ENCODE measurements at places on chromosomes 16 and 17.

GRCh38 chr16:56513972-56514371 lies 5.9 kb downstream of the BBS2 start:
- DNase-seq: no peak

- DNase-seq: no peak
Observed at GRCh38 chr16:81096715-81097208, 567 bp upstream of the GCSH start.

DNA sequence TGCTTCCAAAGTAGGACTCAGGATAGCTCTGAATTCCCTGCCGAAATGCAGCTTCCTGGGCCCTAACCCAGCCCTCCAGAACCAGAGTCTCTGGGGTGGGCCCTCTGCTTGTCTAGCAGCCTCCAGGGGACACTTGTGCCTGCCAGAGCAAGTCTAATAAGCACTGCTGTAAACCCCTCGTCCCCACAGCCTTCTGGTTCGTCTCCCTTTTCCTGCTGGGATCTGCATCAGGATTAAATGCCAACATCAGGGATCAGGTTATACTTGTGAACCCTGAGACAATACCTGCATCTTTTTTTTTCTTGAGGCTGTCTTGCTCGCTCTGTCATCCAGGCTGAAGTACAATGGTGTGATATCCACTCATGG lies 282.0 kb downstream of the SEC14L1 start:
- DNase-seq: no peak

DNA sequence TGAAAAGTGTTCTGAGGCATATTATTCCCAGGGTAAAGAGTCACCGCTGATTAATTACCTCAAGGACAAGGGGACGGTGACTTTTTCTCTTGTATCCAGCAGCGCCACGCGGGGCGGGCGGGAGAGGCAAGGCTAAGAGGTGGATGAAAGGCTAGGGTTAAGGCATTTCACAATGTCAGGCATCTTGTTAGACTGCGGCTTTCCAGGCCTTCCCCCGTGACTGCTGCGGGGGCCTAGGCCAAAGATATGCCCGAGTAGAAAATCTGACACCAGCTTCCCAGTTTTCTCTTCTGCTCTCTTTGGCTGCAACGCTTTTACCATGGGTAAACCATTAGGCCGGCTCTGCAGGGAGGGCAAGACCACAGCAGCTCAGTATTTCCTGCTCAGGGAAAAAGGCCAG lies 698.2 kb downstream of the MAF start:
- no peak for DNase-seq

DNA sequence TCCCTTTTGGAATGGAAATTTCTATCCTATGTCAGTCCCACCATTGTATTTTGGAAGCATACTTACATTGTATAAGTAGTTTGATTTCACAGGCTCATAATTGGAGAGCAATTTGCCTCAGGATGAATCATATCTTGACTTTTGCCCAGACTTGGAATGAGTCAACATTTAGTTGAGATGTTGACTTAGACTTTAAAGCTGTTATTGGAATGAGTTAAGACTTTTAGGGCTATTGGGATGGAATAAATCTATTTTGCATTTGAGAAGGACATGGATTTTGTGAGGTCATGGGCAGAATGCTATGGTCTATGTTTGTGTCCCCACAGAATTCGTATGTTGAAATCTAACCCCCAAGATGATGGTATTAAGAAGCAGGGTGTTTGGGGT lies 12.2 kb upstream of the ZNF594 start:
- no peak for DNase-seq

- no peak for DNase-seq
Observed at GRCh38 chr16:68086336-68086841, 1.2 kb downstream of the NFATC3 start.

- DNase-seq: no peak
Observed at GRCh38 chr17:57881783-57882351, 32.0 kb upstream of the MRPS23 start.

GRCh38 chr16:85072076-85072860 lies 40.0 kb downstream of the CIBAR2 start:
- DNase-seq: no peak

- DNase-seq: no peak
Observed at GRCh38 chr17:1036171-1036844, 39.4 kb downstream of the TIMM22 start.

DNA sequence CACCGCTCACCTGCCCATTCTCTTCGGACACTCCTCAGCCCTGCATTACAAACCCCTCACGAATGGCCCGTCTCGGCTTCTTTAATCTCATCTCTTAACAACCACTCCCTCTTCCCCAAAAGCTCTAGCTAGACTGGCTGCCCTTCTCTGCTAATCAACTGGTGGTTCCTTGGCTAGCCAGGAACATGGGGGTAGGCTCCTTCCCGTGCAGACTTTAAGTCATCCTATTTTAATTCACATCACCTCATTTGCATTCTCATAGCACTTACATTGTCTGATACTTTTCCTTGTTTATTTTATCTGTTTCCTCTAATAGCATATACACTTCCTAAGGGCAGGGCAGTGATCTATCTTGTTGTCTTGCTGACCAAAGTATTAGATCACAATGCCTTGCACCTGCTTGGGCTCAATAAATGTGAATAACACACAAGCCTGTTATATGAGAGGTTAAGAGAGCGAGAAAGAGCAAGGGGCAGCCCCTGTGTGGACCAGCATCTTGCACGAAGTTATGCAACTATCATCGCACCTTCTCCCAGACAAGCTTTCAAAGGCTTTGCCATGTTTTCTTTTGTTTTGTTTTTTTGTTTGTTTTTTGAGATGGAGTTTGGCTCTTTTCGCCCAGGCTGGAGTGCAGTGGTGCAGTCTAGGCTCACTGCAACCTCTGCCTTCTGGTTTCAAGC lies 9.8 kb downstream of the TP53 start:
- no peak for DNase-seq

DNA sequence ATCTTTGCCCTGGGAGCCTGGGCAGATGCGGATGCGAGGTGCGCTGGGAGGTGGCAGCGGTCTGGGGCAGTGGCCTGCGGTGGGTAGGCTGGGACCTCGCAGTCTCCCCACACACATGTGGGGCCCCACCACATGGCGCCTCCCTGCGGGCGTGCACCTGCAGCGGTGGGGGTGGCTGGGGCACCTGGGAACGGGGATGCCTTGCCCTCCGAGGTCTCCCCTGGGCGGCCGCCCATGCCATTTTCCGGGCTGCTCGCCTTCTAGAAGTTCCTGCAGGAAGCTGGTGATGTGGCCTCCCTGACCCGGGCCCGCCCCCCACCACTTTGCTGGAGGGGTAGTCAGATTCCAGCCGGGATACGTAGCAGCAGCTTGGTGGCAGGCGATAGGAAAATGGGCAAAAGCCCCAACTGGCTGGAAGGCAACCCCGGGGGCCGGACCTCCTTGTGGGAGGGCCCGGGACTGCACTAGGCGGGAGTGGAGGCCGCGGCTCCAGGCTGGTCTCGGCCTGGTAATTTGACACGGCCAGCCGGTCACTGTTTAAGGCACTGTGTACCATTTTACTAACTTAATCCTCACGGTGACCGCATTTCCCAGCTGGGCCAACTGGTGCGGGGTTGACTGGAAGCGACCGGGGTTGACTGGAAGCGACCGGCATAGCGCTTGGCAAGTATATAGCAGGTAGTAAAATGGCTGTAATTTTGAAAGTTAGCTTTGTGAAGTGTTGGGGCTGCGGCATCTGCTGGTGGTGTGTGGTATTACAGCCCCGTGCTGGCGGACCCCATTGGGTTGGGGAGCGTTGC lies 38.5 kb downstream of the IGF2BP1 start:
- no peak for DNase-seq

DNA sequence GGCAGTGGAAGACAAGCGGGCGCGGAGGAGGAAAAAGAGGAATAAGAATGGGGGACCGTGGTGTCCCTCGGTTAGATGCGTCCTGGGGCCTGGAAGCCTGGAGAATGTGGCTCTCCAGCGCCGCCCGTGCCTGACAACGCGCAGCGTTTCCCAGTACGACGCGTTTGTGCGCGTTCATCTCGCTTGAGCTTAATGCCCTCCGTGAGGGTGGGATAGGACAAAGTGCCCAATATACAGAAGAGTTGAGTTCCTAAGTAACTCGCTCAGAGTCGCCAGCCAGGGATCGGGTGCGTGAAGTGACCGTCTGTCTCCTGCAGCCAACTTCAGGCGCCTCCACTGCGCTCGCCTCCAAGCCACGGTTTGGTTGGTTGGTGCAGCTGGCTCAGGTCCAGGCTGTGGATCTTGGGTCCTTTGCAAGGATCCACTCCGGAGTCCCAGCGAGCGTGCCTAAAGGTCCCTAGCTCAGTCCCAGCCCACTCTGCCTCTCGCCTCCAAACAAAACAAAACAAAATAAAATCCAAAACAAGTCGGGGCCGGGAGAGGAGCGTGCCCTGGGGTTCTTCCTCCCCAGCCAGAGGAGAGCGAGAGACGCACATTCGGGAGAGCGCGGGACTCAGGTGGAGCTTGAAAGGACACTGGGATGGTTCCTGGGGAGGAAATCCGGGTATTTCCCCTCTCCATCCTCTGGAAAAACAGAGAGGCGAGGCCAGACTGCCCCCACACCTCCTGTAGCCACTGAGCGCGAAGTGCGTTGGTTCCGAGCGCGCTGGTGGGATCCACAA lies 974 bp downstream of the GALR2 start:
- no peak for DNase-seq

- DNase-seq: no peak
Observed at GRCh38 chr17:81948635-81949378, 1.8 kb upstream of the MYADML2 start.

DNA sequence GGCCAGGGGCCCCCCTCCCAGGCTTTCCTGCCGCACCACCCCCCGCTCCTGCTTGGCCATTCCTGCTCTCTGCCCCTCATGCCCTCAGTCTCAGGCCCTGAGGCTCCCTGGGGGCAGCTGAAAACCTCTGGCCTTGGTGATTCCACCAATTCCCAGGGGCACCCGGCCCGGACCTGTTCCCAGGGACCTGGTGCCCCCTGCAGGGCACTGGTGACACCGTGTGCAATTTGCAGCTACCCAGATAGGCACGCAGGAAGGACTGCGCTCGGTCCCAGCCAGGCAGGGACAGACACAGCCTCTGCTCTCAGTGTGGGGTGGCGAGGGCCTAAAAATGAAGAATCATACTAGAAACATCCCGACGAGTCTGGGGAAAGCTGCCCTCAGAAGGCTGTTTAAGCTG lies 13.4 kb downstream of the WFDC1 start:
- no peak for DNase-seq

DNA sequence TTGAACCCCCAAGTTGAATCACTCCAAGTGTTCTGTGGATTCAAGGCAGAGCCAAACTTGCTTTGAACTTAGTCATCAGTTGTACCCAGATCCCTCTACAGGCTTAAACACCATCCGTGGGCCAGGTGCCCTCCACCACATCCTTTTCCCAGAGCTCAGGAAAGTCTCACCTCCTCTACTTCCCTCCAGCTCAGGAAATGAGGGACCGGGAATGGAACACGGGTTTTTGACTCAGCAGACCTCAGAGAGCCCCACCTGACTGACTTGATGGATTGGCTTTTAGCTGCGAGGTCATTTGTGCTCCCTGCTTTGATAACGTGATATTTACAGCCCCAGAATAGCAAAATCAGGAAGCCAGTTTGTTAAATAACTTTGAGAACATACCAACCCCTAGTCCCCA lies 20.1 kb downstream of the GID4 start:
- no peak for DNase-seq

DNA sequence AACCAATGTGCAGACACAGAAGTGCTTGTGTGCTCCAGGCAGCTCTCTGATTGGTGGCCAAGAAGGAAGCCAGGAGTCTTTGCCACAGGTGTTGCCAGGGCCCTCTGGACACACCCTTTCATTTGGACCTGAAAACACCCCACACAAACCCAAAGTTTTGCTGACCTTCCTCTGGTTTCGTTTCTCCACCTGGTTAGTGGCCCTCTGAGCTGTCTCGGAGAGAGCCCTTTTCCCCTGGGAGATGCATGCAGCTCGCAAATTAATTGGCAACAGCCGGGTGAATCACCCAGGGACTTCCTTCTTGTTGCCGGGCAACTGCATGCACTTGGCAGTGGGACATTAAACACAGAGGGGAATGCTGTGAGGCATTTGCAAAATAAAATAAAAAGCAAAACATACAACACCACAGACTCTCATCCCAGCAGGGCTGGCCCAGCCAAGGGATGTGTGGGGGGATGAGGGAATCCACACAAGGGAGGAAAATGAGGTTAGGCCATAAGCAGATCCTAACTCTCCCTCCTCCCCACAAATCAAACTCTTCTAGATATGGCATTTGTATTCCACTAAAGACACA lies 286.6 kb downstream of the SOX9 start:
- DNase-seq: peak; percentile 56

GRCh38 chr17:57340160-57340981 lies 84.0 kb downstream of the MSI2 start:
- DNase-seq: no peak

- no peak for DNase-seq
Observed at GRCh38 chr17:77474292-77474988, 333.7 kb downstream of the SEC14L1 start.

- DNase-seq: no peak
Observed at GRCh38 chr16:66553223-66553622, 847 bp downstream of the CKLF start.

- no peak for DNase-seq
Observed at GRCh38 chr17:66537502-66537901, 235.1 kb downstream of the PRKCA start.

DNA sequence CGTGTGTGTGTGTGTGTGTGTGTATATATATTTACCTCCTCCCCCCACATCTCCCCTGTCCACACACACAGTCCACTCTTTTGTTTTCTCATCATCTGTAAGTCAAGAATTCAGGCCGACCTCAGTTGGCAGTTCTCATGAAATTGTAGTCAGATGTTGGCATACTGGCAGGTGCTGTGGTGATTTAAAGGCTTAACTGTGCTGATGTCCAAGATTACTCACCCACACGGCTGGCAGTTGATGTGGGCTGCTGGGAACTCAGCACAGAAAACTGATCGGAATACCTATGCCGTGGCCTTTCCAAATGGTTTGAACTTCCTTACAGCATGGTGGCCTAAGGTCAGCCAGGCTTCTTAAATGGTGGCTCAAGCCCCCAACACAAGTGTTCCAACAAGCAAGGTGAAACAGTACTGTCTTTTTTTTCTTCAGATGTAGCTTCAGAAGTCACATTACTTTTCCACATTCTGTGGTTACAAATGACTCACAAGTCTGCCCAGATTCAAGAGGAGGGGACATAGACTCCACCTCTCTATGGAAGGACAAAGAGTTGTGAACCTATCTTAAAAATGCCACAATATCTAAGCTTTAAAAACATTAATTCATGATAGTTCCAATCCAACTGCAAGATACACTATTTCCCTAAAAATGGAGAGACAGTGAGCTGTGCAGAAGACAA lies 198.5 kb upstream of the HS3ST4 start:
- no peak for DNase-seq

GRCh38 chr16:9489835-9490467 lies 398.5 kb downstream of the HAPSTR1 start:
- DNase-seq: peak; percentile 20

DNA sequence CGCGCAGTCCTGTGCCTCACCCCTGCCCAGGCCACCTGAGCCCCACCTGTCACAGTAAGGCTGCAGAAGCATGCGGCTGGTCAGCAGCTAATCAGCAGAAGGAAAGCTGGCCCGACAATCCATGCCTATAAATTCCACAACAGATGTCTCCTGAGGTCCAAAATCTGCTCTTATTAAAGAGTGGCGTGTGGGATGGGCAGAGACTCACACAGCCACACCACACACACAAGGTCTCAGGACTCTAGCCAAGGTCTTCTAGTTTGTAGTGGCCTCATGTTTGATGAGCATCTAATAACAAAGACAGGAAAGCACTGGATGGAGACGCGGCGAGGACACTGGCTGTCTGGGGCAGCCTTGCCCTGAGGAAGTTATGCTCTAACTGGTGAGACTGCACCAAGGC lies 55.9 kb downstream of the ANKRD11 start:
- no peak for DNase-seq

Measured in DMS79 (cell line).